Stimulated activated CD4-positive, alpha-beta T cell treated with anti-CD3 and anti-CD28 coated beads, Interleukin-4, amount 100 ng/mL, for 4 hours (primary cell): ENCODE measurements at places on chromosomes 2 and 18.
A peak's percentile ranks its signal among the peaks of the same experiment; 100 is the strongest.

DNA sequence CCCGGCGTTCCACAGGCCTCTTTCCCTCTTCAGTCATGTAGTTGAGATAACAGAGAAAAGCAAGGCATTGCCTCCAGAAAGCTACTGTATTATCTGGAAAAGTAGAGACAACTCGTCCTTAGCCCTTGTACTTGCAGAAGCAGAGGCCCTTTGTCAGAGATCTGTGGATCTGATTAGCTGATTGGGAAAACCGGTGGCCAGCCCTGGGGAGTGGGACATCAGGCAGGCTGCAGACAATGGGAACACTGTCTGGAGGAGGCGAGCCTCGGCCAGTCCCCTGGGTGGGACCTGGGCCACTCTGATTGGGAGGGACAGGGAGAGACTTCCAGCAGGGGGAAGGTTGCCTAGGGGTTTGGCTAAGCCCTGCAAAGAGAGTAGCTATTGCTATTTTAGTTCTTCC is 1.2 kb upstream of the MC2R start:
- no peak for DNase-seq

- no peak for DNase-seq
Observed at GRCh38 chr2:75788902-75789301, 78.2 kb upstream of the GCFC2 start.

DNA sequence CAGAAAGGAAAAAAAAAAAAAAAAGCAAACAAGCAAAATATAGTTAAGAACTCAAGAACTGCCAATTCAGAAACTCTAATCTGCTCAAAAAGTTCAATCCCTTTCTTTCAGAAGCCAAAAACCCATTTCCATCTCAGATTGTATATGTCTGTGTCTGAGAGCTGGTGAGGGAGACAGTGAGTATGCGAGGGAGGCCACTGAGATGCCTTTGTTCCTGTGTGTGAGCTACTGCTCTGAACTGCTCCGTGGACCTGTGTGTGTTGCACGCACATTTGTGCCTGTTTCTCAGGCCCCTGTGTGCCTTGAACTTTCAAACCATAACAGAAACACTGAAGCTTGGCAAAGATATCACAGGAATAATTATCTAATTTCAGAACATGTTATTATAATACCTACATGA is 2.5 kb upstream of the PKDCC start:
- DNase-seq: no peak

- DNase-seq: no peak
Observed at GRCh38 chr2:108602422-108602821, 68.2 kb downstream of the LIMS1 start.

GRCh38 chr2:186307871-186308270 is 178.2 kb upstream of the ZC3H15 start:
- DNase-seq: no peak

DNA sequence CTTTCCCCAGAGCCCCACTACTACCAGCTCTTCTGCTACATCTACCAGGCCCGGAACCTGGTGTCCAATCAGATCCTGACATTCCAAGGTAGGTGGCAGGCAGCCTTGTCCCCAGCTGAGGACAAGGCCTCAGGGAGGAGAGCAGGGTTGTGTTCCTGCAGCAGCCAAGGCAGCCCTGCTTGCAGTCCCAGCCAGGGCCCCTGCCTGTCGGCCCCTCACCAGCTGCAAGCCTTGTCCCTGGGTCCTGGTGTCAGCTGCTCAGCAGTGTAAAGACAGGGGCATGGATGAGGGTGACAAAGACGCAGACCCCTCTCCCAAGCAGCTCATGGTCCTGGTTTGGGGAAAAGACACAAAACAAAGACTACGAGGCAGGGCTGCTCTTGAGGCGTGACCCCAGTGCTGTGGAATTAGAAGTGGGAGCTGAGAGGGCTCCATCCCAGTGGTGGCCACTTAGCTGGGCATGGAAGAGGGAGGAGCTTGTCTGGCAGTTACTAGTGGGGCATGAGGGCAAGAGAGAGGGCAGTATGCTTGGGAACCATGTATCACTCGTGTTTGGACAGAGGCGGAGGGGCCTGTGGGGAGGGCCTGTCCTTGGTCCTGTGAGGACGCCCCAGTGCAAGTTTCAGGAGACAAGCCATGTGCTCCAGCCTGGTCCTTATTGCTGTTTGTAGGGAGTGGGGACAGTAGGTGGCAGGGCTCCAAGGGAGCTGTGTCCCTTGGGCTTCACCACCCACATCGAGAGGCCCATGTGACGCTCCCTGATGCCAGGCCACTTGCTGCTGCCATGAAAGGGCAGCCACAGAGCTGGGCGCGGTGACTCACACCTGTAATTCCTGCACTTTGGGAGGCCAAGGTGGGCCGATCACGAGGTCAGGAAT is 47.5 kb downstream of the LMAN2L start:
- no peak for DNase-seq

DNA sequence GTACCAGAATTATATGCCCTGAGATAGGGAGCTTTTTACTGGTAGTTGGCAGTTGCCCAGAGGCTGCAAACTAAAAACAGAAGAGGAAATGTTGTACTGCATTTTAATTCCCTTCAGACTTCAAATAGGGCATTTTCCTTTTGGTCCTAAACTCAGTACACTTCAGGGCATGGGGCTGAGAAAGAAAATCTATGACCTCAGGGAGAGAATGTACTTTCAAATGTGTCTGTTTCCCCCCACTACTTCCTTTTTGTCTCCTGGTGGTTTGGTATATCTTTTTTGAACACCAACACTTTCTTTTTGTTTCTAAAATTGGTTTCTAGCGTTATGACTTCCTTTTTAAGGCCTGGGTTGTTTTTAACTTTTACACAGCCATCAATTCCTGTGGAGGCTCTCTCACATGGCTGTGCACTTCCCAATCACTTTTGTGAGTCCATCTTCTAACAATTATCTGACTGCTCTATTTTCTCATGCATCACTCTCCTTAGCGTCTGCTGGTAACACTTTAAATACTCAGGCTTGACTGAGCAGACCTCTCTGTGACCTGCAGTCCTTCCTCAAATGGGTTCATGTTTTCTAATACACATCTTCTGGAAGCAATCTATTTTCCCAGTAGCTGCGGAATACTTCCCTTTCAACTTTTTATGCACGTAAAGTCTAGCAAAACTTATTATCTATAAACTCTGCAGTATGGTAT is 596.0 kb downstream of the LRP1B start:
- no peak for DNase-seq

DNA sequence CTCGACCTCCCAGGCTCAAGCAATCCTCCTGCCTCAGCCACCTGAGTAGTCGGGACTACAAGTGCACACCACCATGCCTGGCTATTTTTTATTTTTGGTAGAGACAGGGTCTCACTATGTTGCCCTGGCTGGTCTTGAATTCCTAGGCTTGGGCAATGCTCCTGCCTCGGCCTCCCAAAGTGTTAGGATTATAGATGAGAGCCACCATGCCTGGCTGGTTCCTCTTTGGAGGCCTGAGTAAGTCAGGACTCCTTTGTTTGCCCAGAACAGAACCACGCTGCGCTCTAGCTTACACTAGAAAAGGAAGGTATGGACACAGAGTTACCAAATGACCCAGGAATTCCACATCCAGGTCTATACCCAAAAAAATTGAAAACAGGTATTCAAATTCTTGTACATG is 135.9 kb upstream of the SLC1A4 start:
- DNase-seq: no peak

- no peak for DNase-seq
Observed at GRCh38 chr2:150271952-150272802, 215.3 kb downstream of the RND3 start.

DNA sequence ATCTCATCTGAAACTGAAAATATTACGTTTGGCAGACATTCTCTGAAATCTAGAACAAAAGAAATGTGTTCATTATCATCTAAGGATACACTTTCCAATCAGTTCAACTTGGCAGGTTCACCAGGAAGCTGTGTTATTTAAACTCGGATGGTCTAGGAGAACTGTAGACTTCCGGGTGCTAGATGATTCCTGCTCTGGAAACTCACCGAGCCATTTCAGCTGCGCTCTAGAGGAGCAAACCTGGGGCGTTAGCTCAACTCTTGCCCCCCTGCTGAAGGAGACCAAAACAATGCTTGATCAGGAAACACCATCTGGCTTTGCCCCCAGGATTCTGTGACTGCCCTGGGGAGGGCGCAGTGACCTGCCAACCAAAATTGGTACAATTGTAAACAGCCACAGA is 22.9 kb downstream of the MLPH start:
- DNase-seq: no peak

DNA sequence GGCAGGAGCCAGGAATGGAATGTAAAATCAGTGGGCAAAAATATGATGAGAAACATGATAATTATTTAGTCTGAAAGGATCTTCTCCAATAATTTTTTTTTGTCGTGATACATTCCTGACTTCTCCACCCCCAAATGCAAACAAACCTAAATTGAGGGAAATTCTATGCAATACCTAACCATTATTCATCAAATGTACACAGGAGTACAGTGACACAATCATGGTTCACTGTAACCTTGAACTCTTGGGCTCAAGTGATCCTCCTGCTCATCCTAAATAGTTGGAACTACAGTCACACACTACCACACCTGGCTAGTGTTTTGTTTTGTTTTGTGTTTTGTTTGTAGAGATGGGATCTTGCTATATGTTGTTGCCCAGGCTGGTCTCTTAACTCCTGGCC is 46.5 kb downstream of the RAB10 start:
- no peak for DNase-seq

DNA sequence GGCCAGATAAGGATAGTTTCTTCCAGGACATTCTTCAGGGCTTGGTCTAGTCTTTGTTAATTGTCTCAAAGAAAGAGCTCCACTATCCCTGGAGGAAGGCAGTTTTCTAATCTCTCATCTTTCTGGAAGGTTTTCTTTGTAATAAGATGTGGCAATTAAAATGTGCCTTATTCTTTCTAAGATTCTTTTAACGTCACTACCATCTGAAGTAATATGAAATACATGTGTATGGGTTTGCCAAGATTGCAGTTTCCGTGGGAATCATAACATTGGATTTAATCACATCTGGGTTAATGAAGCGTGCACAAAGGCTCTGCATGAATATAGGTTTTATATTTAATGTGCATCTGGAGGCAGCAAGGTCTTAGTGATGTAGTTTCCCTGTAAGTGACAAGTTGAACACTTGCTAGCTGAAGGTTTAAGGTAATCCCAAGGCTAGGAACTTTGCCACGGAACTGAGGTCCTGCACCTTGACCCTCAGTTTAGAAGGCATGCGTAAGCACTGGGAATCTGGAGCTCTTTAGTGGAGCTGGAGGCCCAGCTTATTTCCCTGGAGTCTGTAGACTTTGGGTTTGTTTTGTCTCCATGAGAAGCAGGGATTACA is 25.7 kb downstream of the DIS3L2 start:
- DNase-seq: no peak

GRCh38 chr2:39380525-39381150 is 56.4 kb downstream of the MAP4K3 start:
- DNase-seq: no peak

- no peak for DNase-seq
Observed at GRCh38 chr2:236244256-236244655, 19.9 kb downstream of the ASB18 start.

DNA sequence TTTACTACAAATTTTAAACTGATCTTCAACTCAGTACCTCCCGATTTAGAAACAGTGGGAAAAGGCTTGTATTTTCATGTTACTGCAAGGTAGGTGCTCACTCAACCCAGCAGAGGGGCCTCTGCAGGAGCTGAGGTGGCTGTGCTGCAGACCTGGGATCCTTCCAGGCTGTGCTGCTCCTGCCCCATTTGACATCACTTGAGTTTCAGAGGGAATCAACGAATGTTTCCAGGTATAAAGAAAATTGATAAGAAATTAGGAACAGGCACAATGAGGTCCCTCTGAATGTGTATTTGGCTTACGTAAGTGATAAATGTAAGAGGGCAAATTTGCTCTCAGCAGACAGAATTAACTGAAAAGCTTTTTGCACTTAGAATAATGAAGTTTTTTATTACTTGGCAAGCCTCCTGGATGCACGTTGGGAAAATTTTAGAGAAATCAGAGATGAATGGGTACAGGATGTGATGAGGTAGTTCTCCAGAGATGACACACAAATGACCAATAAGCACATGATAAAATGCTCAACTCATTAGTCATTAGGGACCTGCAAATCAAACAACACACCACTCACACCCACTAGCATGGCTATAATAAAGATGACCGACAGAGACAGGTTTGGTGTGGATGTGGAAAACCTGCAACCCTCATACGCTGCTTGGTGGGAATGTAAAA is 114.0 kb downstream of the NOL10 start:
- no peak for DNase-seq

DNA sequence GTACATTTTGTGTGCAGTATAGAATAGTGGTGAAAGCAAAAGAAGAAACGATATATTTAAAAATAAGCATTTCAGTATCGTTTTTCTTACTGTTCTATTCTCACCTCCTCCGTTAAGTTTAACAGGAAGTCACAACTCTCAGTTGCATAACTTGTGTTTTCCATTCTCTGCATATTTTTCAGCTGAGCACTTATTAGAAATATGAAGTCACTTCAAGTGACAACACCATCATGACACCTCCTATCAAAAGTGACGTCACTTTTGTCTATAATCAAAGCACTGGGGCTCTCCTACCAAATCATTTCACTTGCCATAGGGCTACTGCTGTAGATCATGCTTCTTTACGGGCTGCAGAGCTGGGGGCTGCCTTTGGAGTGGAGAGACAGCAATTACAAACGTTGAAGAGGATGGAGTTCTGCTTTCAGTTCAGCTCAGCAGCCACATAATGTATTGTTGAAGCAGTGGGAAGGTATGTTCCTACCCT is 36.3 kb downstream of the STAT4 start:
- DNase-seq: peak; percentile 13

GRCh38 chr2:216696751-216697560 is 1.6 kb upstream of the IGFBP5 start:
- no peak for DNase-seq

DNA sequence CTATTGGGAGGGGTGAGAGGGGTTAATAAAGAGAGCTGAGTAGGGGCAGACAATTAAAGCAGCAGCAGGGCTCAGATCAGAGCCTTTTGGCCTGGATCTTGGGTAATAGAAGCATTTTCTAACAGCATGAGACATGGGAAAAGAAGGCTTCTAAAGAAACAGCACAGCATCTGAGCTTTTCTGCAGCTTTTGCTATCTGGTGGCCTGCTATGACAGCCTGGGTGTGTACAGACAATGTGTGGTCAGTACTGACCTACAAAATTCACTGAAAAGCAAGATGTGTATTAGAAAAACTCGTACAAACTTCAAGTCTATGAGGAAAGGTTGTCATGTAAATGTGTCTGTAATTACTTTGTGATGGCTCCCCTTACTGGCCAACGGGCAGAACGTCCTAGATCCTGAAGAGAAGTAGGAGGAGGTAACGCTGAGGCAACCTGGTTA is 95.6 kb downstream of the GALNT3 start:
- no peak for DNase-seq

- DNase-seq: no peak
Observed at GRCh38 chr2:101516823-101517690, 42.1 kb upstream of the RFX8 start.

DNA sequence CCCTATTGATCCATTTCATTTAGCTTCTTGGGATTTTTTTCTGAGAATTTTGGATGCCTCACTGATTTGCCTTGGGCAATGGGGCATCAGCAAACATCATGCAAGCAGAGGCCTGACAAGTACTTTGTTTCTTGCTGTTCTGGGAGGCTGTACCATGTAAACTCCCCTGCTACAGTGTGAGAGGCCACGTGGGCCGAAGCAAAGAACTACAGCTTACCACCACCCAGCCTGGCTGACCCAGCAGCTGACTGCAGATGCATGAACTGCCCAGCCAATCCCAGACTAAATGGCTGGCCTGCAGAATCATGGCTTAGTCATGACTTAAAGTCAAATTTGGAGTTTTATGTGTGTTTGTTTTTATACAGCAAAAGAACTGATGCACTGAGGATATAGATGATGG is 579.9 kb downstream of the CNTNAP5 start:
- no peak for DNase-seq
